ENCODE measurements at places on chromosomes 1 and 21.

DNA sequence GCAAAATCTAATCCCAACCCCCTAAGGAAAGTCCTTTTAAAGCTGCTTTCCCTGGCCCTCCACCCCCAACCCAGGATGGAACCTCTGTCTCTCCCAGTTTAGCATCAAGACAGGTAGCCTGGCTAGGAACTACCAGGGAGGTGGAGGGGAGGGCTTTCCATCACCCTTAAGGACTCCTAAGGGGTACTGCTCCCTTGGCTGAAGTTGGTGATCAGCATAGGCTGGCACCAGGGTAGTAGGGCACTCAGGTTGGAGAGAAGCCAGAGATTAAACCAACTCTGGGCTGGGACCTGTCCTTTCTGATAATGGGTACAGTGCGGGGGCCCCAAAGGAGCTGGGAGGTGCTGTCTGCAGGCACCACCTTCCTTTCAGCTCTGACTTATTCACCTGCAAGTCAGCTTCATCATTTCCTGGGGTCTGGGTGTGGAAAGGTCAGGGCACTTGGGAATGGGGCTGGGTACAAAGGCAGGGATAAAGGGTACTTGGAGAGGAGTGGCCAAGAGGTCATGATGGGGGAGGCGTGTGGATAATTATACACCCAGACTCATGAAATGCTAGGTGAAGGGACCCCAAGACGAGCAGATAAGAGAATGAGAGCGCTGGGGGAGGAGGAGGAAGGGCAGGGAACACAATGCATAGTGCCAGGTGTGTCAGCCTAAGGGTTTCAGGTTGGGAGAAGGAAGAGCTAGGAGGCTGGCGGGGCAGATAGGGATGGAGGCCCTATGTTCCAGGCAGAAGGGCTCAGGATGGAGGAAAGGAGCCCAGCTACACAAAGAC is 1.2 kb downstream of the ARHGEF2 start:
- DNase-seq = peak; percentile 32

DNA sequence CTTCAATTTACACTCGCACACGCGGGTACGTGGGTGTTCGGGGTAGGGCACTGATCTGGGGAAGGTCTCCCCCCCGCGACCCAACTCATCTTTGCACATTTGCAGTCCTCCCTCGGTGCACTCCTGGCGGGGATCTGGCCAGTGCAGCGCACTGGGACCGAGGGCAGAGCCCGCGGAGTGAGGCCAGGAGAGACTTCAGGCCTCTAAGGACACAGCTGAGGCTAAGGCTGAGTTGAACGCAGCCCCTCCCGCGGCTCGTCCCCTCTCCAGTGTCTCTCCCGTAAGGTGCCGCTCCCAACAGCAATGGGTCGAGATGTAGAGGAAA is 936 bp upstream of the NCAM2 start:
- DNase-seq = no peak

DNA sequence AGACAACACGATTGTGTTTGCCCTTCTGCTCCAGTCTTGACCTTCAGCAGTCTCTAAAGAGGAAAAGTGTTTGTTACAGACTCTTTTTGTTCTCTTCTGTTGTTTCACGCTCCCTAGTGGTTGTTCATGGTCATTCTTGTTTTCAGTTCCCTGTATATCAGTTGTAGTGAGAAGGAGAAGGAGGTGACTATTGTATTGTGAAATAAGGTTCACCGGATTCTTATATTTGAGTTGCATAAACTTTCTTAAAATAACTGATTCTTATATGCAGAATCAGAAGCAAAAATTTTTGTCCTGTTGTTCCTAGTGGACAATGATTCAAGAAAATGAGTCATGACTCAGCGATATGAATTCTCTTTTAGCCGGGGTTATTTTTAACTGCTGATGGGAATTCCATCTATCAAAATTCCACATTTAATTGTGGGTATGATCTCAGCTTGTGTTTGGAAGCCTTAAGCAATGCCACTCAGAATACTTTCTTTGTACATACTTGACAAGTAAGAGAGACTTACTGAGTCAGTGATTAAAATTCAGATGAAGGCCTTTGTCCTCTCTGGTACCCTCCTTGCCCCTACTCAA is 152.2 kb downstream of the CLEC20A start:
- no peak for DNase-seq

DNA sequence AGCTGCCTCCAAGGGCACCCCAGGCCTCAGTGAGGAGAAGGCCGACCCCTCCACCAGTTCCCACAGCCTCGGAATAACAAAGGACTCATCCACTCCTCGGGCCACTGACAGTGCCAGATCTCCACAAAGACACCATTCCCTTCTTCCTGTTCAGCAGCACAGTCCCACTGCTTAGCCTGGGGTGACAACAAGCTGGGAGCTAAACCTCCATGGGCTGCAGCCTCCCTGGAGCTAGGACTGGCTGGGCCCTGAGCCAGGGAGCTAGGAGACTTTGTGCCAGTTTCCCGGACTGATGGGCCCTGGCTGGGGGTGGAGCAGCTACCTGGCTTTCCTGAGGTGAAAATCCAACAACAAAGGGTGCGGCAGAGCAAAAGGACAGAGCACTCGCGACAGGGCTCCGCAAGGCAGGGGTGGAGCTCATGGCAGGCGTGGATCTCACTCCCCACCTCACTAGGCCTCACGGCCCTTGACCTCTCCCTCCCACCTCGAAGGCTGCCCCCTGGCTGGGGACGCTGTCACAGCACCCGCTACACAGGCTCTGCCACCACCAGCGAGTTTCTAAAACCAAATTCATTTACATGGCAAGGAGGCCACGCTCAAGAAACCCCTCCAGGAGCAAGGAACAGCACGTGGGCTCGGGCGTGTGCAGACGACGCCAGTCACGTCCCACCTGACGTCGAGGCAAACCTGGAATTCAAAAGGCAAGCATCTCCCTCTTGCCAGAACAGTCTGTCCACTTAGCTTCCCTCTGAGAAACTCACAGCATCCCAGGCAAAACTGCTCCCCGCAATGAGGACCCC is 13.8 kb downstream of the SLC35E2B start:
- DNase-seq = no peak

DNA sequence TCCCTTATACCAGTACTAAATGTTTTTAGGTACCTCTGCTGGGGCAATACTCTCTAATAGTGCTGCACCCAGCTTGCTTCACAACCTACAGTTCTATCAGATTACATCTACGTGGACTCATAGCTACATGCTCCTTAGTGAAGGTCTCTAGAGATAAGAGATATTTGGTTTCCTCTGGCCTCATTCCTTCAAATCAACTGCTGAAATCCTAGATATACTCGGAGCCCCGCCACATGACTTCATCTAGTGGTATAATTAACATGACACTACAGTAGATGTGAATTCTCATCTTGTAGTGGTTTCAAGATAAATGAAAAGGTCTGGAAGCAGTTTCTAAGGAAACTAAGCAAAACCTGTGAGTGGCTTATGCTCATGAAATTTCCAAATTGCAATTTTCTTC is 115.4 kb downstream of the SMYD2 start:
- no peak for DNase-seq

- no peak for DNase-seq
These were observed 164.3 kb upstream of the GREM2 start for GRCh38 chr1:240776237-240776636.

- DNase-seq = no peak
These were observed 37.9 kb upstream of the EDEM3 start for GRCh38 chr1:184792450-184792969.

DNA sequence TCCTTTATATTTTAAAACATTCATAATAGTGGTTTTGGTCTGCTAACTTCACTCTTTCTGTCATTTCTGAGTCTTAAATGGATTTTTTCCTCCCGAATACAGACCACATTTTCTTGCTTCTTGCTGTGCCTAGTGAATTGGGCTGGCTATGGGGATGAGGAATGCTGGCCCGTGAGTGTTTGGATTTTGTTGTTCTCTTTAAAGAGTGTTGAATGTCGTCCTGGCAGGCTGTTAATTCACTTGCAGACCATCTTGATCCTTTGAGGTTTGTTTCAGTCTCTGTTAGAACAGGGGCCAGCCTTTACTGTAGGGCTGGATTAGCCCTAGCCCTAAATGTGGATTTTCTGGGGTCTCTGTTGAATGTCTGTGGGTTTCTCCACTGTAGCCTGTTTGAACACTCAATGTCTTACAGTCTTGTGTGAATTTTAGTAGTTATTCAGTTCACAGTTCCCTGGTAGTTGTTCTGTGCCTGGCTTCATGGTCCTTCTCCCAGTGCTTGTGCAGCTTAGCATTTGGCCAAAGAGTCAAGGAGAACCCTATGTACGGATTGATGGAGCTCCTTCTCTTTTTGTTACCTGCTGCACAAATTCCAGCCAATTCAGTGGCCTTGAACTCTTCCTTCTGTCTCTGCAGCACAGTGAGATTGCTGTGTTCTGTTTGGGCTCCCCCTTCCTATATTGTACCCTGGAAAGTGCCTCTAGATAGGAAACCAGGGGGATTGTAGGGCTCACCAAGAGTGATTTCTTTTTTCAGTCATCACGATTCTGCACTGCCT is 95.7 kb downstream of the DYRK1A start:
- no peak for DNase-seq

GRCh38 chr1:34066981-34067603 is 97.9 kb downstream of the CSMD2 start:
- DNase-seq = no peak

DNA sequence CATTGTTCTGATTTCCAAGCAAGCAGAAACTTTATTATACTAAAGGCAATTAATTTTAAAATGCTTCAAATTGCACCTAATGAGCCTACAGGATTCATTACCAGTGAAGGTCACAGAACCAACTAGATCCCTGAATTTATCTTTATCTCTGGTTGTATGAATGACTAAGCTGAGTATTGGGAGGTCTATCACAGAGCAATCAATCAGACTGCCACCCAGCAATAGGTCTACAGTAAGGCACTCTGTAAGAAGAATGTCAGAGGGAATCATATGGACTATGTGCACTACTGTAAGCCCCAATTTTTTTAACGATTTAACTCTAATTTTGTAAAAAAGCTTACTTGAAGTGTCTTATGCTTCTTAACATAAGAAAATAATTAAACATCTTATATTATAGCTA is 707.0 kb downstream of the AMY1C start:
- no peak for DNase-seq

DNA sequence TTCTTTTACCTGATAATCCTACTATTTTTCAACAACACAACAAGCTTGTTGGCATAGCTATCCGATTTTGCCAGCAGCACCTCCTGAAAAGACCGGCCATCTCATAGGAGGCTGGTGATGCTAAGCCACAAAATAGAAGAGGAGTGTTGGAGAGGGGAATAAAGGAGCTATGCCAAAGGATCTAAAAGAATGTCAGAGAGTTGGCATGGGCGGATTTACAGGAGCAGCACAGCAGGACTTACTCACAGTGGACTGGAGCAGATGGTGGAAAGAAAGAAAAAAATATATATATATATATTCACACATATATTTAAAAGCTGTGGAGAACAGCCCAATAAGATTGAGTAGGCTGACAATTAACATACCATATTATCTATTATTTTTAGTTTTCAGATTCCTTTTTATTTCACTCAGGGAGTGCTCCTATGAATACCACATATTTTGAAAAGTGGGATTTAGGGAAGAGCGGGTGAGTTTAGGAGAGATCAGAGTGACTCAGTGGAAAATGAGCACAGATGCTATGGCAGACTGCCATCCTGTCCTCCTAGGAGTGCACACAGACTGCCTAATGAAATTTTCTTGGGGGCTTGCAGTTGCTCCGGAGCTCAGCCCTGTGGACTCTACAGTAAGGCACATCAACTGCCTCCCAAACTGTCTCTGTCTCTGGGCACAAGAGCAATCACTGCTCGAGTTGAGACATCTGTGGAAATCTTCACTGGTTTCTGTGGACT is 394.4 kb upstream of the CHRM3 start:
- DNase-seq = no peak

DNA sequence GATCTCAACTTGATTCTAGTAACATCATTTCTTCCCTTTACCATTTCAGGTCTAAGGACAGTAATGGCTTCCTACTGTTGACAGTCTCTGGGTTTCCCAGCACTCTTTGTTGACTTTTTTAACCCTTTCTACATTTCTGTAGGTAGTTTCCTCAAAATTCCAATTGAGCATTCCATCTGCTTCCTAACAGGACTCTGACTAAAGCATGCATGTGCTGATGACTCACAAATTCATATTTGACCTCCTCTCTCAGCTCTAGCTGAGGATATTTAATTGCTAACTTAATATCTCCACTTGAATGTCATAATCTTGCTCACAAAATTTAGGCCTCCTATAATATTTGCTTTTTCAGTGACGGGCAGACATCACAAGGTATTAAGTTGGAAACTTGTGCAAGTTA is 93.3 kb upstream of the ZNHIT6 start:
- no peak for DNase-seq

DNA sequence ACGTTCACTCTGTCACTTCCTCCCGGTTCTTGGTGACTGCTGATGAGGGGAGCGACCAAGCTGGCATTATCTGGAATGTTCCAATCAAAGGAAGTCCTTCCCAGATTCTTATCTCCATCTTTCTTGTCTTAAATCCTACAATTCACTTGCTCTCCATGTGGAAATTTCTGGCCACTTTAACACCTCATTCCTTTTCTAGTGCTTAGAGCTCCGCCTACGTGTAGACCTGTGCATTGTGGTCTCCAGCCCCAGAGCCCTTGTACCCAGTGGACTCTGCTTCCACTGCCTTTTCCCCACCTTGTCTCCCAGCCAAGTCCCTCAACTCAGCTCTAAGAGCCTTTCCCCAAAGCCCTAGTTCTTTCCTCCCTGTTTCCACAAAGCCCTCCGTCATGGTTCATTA is 12.2 kb upstream of the KLHDC7A start:
- no peak for DNase-seq

- peak; percentile 4 for DNase-seq
These were observed 1.6 kb downstream of the COLGALT2 start for GRCh38 chr1:184035719-184036516.

DNA sequence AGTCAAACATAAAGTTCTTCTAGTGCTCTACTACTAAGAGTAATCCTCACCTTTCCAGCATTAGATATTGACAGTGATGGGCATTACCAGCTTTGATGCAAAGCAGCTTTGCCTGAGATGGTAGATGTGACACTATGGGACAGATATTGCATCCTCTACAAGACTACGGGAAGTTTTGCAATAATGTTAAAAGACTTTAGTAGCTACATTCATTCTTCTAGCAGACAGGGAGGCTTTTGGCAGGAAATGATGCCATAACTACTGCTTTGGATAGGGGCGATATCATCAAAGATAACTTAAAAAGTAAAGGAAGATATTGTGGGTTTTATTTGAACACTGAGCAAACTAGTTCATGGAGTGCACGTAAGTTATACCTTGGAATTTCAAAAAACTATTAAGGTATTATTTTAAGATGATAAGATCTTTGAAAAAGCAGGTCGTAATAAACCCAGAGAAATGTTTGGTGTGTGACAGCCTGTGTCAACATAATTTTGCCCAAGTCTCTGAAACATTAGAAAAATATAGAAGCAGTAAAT is 368.3 kb upstream of the TMPRSS15 start:
- DNase-seq = no peak

- DNase-seq = no peak
These were observed 5.7 kb upstream of the FYB2 start for GRCh38 chr1:56824938-56825337.

GRCh38 chr1:185816460-185816859 is 82.3 kb downstream of the HMCN1 start:
- no peak for DNase-seq

GRCh38 chr1:86339906-86340305 is 56.2 kb downstream of the ODF2L start:
- DNase-seq = no peak

Data from activated CD4-positive, alpha-beta T cell treated with anti-CD3 and anti-CD28 coated beads for 4 hours (primary cell).